ENCODE measurements at places on chromosomes 11 and 22.

- no peak for DNase-seq
Measured at GRCh38 chr11:8746331-8746974, 63.9 kb downstream of the RPL27A start.

GRCh38 chr11:108666373-108666772 lies 1.5 kb downstream of the DDX10 start:
- no peak for DNase-seq

- no peak for DNase-seq
Measured at GRCh38 chr11:102985850-102986249, 30.3 kb upstream of the MMP13 start.

GRCh38 chr11:72984453-72985077 lies 157.6 kb downstream of the FCHSD2 start:
- DNase-seq, result peak; percentile 26

DNA sequence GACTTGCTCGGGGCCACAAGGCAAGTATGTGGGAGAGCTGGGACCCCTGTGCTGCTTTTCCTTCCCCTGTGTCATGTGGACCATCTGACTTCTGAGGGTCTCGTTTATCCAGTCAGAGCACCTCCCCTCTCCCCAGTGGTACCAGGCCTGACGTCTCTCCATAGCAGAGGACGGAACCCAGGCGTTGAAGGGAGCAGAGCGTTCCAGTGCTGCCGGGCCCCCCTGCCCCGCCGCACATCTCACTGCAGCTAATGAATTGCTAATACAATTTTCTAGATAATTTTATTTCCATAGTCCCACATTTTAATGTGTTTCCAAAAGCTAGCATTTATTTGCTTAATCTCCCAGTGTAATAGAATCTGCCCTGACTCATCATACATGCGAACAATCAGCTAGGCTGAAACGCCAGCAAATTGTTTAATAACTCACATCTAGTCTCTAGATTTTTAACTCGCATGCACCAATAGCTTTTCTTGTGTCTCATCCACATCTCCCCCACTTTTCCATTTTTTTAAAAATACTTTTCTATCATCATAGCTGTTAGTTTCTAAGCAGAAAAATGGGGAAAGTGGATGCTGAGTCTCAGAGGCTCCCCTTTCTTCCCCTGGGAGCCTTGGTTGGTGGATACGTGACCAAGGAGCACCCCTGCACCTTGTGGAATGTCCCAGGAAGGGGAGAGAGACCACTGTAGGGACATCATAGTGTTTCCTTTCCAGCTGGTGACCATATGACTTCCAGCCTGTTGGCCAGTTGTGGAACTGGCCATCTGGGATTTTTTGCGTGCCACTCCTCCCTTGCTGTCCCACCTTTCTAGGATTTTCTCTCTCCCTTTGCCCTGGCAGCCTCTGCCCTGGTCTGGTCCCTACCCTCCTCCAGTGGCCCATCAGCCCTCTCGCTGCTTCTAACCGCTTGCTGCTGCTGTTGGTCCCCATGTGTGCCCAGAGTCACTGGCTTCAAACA lies 58.6 kb upstream of the NNMT start:
- peak; percentile 49 for DNase-seq

- DNase-seq, result no peak
Measured at GRCh38 chr11:113694390-113694789, 11.7 kb downstream of the TMPRSS5 start.

GRCh38 chr11:103805688-103806009 lies 230.8 kb upstream of the DDI1 start:
- no peak for DNase-seq

GRCh38 chr11:17383461-17383860 lies 5.0 kb downstream of the KCNJ11 start:
- no peak for DNase-seq

GRCh38 chr11:19377881-19378280 lies 137.1 kb upstream of the E2F8 start:
- no peak for DNase-seq

GRCh38 chr11:80107415-80107814 lies 666.6 kb upstream of the TENM4 start:
- no peak for DNase-seq

- peak; percentile 92 for DNase-seq
Measured at GRCh38 chr11:26227301-26227746, 104.6 kb upstream of the ANO3 start.

DNA sequence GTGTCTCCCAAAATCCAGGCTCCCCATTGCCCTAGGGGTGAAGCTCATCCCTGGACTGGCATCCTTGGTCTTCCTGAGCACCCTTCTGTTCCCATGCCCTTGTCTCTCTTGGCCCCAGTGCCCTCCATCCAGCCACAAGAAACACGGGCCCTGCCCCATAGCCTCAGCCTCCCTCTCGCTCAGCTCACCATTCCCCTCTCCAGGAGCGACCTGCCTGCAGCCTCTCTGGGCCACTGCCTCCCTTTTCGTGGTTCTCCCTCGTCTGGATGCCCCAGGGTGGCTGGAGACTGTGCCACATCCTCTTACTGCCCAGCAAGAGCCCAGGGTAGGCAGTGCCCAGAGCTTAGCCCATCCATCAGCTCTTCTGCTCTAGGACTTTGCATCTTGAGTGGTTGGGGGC lies 532.1 kb downstream of the TBC1D22A start:
- DNase-seq, result no peak

GRCh38 chr11:27599217-27599616 lies 92.6 kb upstream of the LIN7C start:
- no peak for DNase-seq

GRCh38 chr22:36863979-36864378 lies 3.2 kb downstream of the NCF4 start:
- no peak for DNase-seq

- DNase-seq, result no peak
Measured at GRCh38 chr11:13193613-13194012, 84.0 kb upstream of the BMAL1 start.

- no peak for DNase-seq
Measured at GRCh38 chr11:19711911-19712280, 741 bp upstream of the NAV2 start.

DNA sequence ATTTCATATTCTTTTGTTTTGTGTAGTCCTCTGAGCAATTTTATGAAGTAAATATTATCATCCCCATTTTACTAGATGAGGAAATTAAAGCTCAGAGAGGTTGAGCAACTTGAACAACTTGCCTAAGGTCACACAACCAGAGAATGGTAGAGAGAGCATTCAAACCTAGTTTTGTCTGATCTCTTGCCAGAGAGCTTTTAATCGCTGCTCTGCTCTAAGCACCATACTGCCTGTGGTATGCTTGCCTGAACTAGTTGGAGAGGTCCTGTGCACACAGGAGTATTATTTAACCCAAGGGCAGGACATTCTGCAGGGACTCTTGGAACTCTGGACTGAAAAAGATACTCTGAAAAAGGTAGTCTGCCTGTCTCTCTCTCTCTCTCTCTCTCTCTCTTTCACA lies 38.5 kb downstream of the TRAF6 start:
- DNase-seq, result no peak

Measured in adipocyte (in vitro differentiated cells).